ENCODE measurements at places on chromosomes 1 and 21.

DNA sequence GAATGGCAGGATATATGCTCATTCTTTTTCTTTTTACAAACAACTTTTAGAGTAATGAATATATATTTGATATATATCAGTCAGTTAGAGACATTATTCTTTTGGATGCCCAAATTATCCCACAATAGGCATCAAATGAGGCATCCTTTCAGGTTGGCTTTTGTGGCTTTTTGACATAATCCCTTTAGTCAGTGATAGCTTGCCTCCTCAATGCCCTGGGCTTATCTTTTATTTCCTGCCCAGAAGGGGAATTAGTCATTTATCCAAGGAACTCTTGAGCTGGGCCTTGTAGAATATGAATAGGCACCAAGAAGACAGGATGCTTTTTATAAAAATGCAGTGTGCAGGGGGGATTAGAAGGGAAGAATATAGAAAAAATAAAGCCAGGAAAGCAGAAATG is 22.2 kb downstream of the EPHX4 start:
- DNase-seq = no peak

DNA sequence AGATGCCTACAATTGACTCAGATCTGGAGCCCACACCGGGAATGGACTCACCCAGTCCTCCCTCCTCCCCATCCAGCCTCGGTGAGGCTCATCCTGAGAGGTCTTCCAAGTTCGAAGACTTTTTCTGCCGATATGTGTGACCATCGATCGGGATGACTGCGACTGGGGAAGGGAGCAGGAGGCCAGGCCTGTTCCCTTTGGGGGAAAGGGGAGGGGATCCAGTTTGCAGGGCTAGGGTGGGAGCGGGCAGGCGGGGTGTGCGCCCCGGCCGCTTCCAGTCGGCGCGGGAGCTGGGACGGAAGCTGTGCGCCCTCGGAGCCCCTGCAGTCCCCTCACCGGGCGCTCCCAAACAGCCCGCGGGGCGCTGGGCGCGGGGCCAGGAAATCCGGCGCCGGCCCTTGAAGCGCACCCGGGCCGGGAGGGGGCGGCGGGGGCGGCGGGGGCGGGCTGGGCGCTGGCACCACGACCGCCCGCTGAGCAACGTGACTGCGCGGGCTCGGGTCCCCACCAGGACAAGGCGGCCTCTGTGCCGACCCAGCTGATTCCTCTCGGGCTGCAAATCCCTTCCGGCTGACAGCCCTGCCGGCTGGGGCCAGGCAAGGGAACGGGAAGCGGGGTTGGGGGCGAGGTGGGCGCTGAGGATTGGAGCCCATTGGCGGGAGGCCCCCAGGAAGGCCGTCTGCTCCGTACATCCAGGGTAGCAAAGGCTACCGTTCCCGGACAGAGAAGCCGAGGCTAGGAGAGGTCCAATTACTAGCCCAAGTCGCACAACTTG is 103.9 kb downstream of the EBNA1BP2 start:
- no peak for DNase-seq

DNA sequence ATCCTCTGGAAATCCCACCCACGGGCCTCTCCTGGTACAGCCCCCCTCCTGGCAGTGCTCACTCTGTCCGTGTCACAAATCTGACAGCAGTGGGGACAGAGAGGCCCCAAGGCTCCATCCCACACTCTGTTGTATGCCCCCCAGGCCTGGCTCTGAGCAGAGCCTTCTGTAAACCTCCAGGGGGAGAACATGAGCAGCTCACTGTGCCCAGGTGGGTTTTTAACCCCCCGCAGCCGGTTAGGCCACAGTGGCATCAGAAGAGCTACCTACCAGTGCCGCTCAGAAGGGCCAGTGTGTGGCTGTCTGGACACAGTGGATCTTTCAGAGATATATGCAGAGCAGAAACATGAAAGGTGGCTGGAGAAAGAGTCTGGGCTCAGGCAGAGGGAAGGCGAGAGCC is 12.0 kb upstream of the GPR153 start:
- DNase-seq = no peak

GRCh38 chr1:115142616-115143015 is 53.3 kb upstream of the TSPAN2 start:
- DNase-seq = no peak

GRCh38 chr1:63721531-63722189 is 52.2 kb upstream of the ROR1 start:
- DNase-seq = no peak

- no peak for DNase-seq
Observed at GRCh38 chr1:65363484-65363883, 54.1 kb downstream of the DNAJC6 start.

- no peak for DNase-seq
Observed at GRCh38 chr1:84164567-84165021, 20.5 kb downstream of the PRKACB start.

GRCh38 chr21:32172106-32172505 is 106.7 kb downstream of the MIS18A start:
- no peak for DNase-seq

DNA sequence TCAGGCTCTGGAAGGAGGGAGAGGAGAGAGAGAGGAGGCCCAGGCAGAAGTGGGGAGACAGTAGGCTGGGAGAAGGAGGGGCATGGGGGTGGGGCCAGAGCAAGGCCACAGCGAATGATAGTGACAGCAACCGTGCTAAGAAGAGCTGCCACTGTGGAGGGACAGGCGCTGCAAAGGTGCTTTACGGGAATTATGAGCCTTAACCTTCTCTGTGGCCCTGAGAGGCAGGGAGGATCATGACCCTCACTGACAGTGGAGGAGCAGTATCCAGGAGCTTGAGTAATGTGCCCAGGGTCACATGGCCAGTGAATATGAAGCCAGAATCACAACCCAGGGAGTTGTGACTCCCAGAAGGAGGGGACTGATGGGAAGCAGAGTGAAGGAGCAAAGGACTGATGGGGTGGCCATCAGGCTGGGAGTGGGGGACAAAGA is 53.4 kb upstream of the RPL11 start:
- no peak for DNase-seq

- no peak for DNase-seq
Observed at GRCh38 chr1:39752703-39753102, 14.0 kb downstream of the PPIE start.

DNA sequence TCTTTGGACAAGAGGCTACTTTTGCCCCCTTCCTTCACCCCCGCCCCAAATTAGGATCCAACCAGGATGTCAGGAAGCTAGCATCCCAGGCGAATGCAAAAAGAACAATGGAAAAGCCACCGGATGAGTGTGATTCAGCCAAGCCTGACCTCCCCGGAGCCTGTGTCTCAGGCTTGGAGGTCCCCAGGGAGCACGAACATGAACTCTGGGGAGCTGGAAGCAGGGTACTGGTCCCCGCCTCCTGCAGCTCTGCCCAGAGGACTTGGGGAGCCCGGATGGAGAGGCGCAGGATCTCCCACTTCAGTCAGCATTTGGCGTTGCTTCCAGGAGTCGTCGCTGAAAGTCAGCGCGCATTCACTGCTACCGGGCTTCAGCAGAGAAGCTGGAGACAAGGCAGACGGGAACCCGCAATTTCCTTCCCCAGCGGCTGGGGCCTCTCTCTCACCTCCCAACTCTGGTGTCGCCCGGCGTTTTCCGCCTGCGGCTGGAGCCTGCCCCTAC is 1.8 kb upstream of the TBX15 start:
- no peak for DNase-seq

DNA sequence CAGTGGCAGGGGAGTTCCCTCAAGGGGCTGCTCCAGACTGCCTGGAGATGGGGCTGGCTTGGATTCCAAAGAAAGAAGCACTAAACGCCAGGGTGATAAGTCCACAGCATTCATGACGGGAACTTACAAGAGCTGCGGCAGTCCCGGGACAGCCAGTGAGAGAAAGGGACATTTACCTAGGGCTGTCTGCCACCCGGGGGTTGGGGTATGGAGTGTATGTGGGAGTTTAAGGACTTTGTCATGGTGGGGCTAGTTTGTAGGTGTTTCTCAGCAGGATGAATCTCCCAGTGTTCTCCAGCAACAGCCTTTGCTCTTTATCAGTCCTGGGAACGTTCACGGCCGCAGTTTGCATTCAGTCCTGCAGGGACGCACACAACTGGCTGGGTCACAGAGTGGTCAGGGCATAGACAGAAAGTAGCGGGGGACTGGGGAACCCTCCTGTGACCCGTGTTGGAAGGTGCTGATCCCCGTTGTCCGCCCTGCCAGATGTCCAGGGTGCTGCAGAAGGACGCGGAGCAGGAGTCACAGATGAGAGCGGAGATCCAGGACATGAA is 41.4 kb upstream of the HMGN1 start:
- DNase-seq = no peak

GRCh38 chr21:36478207-36478701 is 1.7 kb downstream of the CLDN14 start:
- DNase-seq = no peak

- DNase-seq = no peak
Observed at GRCh38 chr1:42735056-42735455, 5.0 kb downstream of the CLDN19 start.

GRCh38 chr1:209403921-209404320 is 179.6 kb upstream of the CAMK1G start:
- no peak for DNase-seq

- no peak for DNase-seq
Observed at GRCh38 chr1:37149296-37149695, 115.0 kb upstream of the GRIK3 start.

GRCh38 chr1:37294529-37294928 is 179.9 kb upstream of the ZC3H12A start:
- DNase-seq = no peak

DNA sequence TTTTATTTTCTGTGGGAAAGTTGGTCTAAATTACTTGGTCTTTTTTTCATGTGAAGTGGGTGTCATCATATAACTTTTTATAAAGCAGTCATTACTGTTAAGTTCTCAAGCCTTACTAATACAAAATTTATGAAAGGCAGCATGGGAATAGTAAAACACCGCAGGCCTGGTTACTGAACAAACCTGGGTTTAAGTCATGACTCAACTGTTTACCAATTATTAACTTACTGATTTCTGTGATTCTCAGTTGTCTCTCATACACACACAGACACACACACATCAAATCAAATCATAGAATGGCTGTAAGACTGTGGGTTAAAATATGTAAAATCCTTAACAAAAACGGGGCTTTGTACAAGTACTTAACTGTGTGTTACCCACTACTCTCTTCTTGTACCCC is 14.6 kb downstream of the MAEL start:
- DNase-seq = no peak

DNA sequence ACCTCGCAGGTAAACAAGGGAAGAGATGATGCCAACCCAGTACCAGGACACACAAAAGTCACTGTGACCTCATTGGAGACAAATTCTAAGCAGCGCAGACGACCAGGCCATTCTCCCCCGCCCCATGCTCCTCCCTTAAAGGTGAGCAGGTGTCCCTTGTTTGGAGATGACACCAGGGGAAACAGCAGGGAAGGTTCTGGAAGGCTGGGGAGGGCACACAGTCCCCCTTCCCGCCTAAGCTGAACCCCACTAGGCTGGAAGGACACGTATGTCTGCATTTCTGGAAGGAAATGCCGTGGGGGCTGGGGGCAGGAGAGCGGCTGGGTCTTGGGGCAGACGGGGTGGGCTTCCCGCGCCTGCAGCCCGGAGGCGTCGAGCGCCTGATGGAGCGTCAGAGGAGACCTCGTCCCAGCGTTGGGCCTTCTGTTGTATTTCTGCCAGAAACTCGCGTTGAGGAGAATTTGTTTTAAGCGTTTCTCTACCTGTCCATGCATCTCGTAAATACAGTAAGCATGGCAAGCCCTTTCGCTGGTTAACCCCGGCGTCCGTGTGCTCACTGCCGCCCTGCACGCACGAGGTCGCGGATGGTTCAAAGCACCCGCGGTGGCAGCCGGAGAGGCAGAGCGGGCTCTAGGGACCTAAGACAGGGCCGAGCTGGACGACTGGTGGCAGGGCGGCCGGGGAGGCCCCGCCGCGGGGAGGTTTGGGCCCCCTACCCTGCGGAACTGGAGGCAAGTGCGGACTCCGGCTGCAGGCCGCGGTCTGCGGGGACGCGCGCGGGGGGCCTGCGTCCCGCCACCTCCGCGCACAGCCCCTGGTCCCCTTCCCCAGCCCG is 1.2 kb upstream of the LHX4 start:
- DNase-seq = no peak

- DNase-seq = no peak
Observed at GRCh38 chr1:117565076-117565556, 40.7 kb upstream of the TENT5C start.

- no peak for DNase-seq
Observed at GRCh38 chr1:15371610-15372545, 37.8 kb upstream of the EFHD2 start.

- DNase-seq = no peak
Observed at GRCh38 chr21:45108808-45109781, 34.7 kb downstream of the ADARB1 start.

DNA sequence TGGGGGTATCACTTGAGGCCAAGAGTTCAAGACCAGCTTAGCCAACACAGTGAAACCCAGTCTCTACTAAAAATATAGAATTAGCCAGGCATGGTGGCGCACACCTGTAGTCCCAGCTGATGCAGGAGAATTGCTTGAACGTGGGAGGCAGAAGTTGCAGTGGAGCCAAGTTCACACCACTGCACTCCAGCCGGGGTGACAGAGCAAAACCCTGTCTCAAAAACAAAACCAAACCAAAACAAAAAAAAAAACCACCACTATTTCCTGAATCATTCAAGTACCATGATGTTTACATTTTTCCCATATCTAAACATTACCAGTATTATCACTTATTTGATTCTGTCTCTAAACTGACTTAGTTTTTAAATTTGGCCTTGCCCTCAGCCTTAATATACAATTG is 29.5 kb downstream of the TUT4 start:
- DNase-seq = no peak

DNA sequence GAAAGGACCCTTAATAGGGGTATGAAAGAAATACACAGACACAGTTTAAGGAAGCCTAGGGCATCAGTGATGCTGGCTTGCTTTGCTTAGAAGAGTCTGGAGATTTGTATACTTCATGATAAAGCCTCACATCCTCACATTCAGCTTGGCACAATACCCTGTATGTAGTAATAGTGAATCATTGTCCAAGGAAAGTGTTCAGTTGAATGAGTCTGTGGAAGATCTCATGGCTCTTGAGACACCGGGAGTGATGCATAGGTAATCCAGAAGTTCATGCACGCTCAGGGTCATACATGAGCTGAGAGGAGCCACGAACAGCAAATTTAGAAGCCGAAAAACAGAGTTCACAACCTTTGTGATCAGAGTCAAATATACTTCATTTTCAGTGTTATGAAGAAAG is 537.2 kb upstream of the TMPRSS15 start:
- no peak for DNase-seq

GRCh38 chr1:108961752-108962486 is 1.4 kb downstream of the CLCC1 start:
- DNase-seq = no peak

DNA sequence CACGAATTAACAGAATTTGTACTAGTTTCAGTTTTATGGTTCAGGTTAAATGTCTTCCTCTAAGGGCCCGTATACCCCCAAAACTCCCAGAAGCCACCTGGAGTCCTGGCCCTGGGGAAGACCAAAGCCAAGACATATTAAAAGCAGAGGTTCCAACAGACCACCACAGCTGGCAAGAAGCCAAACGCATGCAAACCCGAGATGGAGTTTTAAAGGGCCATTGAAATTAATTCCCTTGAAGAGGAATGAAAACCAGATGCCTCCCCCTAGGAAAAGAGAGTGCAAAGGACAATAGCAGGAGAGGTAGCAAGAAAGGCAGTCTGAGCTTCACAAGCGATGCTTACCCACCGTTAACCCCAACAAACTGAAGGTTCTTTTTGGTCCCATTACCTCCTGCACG is 48.1 kb downstream of the KANK4 start:
- DNase-seq = no peak
